ENCODE measurements at places on chromosomes 4 and X.

GRCh38 chr4:180189666-180190065 is 2053.5 kb upstream of the TENM3 start:
- no peak for DNase-seq

GRCh38 chrX:7690842-7691241 is 152.1 kb upstream of the VCX start:
- no peak for DNase-seq

DNA sequence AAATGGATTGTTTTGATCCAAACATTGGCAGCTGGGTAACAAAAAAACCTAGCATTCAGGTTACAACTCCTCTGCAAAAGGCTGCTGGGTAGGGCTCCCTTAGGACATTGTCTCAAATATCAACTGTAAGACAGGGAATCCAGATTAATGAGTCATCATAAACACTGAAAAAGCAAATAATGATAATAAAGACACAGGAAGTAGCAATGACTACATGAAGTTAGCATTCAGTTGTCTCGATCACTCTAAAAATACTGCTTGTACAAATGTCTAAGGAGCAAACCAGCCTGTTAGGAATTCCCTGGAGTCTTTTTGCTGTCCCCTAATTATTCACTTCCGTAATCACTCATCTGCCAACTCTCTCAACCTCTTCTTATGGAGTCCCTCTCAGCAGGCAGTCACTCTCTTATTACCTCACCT is 259.2 kb downstream of the GPC3 start:
- no peak for DNase-seq

DNA sequence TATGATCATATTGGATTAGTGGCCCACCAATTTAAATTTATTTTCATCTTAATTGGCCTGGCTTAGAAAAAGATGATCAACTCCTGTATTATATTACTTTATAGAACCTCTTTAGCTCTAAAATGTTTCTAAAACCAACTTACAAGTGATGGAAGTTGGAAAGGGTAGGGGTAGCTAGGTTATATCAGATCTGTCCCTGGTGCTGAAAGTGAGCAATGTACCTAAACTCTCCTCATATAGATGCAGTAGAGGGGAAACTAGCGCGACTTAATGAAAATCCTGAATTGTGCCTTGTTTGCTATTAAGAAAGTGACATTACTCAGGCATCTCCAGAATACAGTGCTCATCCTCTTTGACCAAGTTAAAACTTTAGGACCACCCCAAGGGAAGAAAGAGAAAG is 7.5 kb upstream of the PTCHD1 start:
- DNase-seq: no peak

DNA sequence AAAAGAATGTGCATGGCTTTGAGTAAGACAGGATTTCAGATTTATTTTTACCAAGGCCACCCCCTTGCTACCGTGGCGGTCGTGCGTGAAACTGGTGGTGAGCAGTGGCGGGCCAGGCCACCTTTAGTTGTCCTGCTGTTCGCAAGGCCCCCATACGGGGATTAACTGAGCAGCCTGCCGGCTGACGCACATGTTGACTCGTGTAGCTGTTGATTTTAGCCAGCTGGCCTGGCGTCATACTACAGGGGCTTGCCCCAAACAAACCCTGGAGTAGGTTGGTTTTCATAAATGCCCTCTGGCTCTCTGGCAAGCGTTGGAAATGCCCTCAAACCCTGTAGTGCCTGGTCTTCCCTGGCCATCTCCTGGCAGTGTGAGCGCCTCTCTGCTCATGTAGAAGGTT is 28.4 kb downstream of the WFS1 start:
- no peak for DNase-seq

DNA sequence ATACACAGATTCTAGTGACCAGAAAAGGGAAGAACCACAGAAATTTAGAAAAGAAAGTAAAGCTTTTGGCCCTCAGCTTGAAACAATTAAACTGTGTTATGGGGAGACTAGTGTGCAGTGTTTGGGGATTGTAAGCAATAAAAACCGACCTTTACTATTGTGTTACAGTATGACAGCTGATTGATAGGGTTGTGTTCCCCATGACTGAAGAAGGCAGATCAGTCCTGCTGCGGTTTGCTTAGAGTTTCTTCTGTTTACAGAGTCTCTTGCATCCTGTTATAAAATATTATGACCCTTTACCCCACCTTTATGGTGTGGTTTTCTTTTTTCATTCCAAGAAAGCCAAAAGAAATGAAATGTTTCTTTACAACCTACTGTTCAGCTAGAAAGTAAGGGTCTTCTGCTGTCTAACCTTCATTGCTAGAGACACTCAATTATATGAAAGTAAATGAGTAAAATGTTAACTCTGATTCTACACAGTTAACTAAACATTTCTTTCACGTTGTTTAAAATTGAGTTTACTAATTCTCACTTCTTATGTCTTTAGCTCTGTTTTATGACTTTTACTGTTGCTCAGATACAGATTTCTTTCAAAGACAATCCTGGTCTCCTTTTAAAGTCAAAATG is 18.1 kb downstream of the CHIC1 start:
- DNase-seq: no peak

- DNase-seq: no peak
Observed at GRCh38 chr4:30821859-30822612, 101.9 kb downstream of the PCDH7 start.

DNA sequence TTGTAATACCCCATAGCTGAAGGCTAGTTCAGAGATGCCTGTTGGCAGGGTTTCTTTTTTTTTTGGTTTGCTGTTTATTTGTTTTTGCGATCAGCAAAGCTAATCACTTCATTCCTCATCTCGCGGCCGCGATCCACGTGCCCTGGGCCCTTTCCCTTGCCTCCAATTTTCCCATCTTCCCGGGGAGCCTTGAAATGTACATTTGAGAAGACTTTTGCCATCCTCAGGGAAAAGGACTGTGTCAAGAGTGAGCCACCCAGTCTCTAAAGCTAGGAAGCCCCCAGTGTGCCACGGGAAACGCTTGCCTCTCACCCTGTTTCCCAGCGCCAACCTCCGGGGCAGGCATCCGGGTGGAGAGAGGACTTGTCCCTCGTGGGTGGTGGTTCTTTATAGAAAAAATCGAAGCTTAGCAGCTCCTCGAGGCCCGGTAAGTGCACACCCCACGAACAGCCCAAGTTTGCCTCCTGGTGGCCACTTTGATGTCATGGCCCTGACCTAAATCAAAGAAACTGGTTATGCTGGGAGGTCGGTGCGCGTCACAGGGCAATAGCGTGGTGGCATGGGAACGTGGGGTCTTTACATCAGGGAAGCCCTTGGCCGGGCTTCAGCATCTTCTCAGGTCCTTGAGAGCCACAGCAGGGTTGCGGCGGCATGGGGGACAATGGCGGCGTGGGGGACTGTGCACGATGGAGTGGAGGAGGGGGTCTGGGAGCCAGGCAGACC is 42.0 kb downstream of the MAP7D3 start:
- DNase-seq: peak; percentile 13

DNA sequence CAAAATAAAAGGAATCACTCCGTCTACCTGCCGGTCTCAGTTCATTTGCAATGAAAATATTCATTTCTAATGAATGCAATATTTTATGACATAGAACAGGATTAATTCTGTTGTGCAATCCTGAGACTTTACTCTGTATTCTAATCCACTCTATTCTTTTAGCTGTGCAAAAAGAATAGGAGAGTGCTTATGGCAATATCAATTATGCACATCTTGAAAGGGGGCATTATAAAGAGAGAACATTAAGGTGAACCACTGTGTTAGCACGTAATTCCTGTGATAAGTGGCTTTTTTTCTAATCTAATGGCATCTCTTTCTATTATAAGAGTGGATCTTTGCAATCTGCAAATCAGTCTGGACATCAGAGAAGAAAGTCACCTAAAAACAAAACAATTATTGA is 99.5 kb downstream of the KCNIP4 start:
- no peak for DNase-seq

GRCh38 chr4:157818946-157819692 is 353.7 kb downstream of the GASK1B start:
- no peak for DNase-seq

GRCh38 chr4:153789741-153790499 is 1.0 kb upstream of the SFRP2 start:
- no peak for DNase-seq

GRCh38 chr4:19969492-19969891 is 282.2 kb upstream of the SLIT2 start:
- DNase-seq: no peak

GRCh38 chr4:161320377-161320776 is 843.4 kb downstream of the FSTL5 start:
- DNase-seq: peak; percentile 14

- DNase-seq: no peak
Observed at GRCh38 chr4:40710484-40711254, 39.1 kb upstream of the NSUN7 start.

- DNase-seq: peak; percentile 95
Observed at GRCh38 chr4:10116569-10117358, at the start of gene WDR1. Gene WDR1, minus strand, starts transcription at chr4:10116799. Its CDS starts 133 bp downstream, at chr4:10116666.

DNA sequence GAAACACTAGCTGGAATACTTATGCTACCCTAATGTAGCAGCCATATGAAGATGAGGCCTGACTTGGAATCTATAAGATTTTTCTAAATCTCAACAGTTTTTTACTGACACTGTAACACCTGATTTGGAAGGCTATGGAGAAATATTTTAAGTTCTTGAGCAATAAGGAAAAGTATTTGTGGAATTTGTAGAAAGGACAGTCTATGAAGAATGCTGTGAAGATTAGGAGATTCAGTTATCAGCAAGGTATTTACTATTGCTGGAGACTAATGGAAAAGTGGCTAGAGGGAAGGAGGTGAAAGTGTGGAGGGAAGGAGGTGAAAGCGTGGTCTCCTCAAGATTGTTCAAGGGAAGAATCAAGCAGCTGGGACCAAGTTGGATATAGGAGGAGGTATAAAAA is 190.0 kb upstream of the EMCN start:
- DNase-seq: no peak

DNA sequence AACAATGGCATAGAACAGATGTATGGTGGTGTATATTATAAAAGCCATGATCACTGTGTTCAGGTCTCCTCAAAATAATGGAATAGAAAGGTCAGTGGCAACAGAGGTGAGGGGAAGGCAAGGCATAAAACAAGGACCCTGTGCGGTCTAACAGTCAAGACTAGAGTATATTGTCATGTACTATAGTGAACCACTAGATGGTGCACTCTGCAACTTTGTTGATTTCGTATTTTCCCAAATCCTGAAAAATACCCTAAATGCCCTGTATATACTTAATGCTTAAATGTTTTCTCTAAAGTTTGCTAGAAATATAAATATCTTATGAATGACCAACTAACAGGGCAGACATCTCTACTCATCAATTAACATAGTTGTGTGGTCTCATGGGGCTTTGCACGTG is 453.0 kb downstream of the PCDH11X start:
- DNase-seq: no peak

DNA sequence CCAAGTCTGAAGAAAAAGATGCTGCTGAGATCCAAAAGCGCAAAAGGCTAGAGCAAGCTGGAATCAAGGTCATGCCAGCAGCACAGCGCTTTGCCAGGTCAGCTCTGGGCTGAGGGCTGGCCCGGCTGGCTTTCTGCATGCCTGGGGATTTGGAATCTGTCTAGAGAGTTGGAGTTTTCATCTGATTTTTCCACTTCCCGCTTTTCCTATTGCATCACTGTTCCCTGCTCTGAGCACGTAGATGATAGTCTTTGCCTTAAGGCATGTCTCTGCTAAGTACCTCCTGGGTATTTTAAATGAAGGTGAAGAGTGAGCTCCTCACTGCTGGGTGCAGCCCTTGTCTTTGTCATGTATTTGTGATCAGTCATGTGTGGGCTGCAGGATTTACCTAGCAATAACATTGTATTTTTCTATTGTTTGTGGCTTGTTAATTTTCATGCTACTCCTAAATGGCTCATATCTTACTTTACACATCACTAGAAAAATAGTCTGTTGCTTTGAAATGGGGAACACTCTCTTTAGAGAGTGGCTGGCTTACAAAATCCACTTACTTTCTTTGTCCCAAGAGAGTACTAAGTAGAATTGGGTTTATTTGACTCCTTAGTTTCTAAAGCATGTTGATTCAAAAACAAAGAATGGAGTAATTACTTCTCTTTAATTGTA is 82.8 kb downstream of the LIMCH1 start:
- DNase-seq: no peak

DNA sequence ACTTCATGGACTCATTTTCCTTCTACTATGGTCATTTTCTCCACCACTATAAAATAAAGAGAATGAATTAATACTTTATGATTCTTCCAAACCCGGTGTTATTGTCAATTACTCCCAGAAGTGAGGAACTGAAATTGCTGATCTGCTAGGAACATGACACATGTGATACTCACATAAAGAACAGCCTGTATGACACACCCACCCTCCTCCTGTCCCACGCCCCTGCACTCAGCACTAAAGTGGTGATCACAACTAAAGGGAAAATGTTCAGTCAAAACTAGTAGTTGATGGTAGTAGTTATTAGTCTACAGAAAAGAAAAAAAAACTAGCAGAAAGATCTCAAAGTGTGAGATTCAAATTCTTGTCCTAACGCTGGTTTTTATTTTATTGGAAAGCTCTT is 1508.3 kb downstream of the RAPGEF2 start:
- no peak for DNase-seq

- no peak for DNase-seq
Observed at GRCh38 chr4:111693758-111694157, 451.5 kb upstream of the FAM241A start.

GRCh38 chrX:129565046-129565650 is 25.1 kb downstream of the OCRL start:
- DNase-seq: no peak

- DNase-seq: no peak
Observed at GRCh38 chr4:76571274-76571673, 136.2 kb downstream of the SHROOM3 start.

DNA sequence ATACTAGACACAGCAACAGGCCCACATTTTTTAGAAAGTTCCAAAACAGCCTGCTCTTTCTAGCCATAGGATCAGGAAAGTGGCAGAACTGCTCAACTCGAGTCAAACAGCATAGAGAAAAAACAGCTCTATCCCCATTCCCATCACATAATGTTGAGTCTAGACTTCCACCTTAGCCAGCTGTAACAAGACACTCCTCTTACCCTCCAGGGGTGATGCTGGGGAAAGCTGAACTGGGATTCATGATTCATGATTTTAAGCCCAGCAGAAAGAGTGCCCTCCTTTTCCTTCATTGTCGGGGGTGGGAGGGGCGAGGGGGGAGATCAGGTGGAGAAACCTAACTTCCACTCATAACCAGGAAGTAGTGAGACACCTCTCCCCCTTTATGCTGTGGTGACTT is 86.1 kb downstream of the CENPC start:
- DNase-seq: no peak

GRCh38 chr4:26001816-26002215 is 87.8 kb downstream of the SMIM20 start:
- no peak for DNase-seq

DNA sequence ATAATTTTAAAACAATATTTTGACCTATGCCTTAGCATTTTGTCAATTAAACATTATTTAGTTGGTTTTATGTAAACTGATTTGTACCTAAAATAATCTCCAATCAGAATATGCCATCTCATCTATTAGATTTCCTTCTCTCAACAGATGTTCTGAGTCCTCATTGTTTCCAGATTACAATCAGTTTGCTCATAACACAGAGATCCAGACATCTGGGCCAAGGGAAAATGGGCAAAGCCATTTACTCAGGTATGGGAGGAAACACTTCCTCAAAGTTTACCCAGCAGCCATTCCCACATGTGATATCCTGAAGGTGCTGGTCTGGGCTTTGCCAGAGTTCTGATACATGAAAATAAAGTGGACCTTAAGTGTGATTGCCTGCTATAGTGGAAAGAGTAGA is 217.9 kb upstream of the GPC4 start:
- no peak for DNase-seq

GRCh38 chrX:7076245-7076661 is 71.3 kb upstream of the STS start:
- no peak for DNase-seq

GRCh38 chrX:46130247-46130646 is 415.0 kb downstream of the ZNF674 start:
- DNase-seq: no peak

- DNase-seq: peak; percentile 70
Observed at GRCh38 chrX:56802921-56803849, 74.1 kb downstream of the NBDY start.

Data from erythroblast (primary cell).